NB4 (cell line): ENCODE measurements at places on chromosomes 12 and 14.

DNA sequence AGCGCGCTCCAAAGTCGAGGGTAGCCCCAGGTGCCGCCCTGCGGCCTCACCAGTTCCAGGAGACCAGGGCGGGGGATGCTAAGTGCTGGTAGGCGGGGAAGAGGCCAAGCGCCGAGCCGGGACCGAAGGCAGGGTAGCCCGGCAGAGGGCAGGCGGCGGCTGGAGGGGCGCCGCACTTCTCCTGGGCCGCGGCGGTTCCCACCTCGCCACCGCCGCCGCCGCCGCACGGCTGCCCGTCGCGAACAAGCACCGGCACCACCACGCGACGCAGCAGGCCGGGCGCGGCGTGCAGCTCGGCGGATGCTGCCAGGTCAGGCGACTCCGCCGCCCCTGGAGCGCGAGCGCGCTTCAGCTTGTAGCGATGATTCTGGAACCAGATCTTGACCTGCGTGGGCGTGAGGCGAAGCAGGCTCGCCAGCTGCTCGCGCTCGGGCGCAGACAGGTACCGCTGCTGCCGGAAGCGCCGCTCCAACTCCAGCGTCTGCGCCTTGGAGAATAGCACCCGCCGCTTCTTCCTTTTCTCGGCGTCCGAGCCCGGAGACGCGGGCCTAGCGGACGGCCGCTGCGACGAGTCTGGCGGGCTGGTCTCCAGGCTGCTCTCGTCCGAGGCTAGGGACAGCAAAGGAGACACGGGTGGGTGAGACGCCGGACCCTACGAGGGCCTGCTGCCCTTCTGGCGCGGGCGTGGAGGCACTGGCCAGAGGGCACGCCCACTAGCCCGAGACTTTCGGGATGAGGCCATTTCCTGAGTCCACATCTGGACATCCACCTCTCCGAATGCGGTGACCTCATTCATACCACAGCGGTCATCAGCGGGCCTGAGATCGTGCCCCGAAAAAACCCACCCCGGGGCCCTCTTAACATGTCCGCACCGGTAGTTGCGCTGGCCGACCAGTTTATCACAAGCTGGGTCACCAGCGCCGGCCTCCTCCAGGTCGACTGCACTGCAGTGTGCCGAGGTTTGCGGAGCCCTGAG lies 1.3 kb downstream of the NKX2-8 start:
- DNase-seq = no peak

DNA sequence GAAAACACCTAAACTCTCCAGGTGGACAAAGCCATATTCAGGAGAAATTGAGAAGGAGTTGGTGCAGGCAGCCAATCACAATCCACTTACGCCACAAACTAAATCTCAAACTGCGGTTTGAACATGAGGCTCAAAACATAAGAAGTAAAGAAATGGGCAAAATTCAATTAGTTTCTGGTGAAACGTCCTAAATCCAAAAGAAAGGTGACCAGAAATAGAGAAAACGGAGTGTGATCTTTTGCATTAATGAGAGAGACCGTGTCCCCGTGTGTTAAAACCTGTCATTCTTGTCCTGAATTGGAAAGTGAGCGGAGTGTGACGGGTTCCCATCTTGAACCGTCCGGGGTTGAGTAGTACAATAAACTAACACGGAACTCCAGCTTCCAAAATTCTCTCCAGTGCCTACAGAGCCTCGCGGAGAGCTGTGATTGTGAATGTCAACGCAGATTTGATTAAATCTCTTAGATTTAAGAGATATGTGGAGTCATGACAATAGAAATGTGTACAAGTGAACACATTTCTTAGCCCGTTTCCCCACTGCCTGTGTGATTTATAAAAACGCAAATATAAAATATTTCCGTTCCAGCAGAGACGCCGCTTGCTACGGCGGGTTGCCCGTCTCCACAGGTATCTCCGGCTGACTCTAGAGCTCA lies 595 bp upstream of the METAP2 start:
- DNase-seq = peak; percentile 64

DNA sequence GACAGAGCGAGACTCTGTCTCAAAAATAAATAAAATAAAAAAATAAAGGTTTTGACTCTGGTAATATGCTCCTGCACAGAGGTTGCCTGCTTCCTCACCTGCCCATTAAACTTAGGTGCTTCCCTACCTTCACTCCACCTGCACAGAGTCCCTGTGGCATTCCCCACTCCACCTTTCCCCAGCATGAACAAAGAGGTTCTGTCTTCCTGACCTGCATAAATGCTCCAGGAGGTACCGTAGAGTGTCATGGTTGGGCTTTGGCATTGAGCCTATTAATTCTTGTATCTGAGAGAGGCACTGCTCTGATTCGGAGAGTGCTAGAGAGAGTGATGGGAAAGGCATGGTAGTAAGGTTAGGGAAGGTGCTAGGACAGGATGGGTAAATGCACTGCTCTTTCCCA lies 6.3 kb downstream of the ARHGAP9 start:
- DNase-seq = no peak

GRCh38 chr14:104735830-104736642 lies 12.0 kb downstream of the ADSS1 start:
- DNase-seq = peak; percentile 83

DNA sequence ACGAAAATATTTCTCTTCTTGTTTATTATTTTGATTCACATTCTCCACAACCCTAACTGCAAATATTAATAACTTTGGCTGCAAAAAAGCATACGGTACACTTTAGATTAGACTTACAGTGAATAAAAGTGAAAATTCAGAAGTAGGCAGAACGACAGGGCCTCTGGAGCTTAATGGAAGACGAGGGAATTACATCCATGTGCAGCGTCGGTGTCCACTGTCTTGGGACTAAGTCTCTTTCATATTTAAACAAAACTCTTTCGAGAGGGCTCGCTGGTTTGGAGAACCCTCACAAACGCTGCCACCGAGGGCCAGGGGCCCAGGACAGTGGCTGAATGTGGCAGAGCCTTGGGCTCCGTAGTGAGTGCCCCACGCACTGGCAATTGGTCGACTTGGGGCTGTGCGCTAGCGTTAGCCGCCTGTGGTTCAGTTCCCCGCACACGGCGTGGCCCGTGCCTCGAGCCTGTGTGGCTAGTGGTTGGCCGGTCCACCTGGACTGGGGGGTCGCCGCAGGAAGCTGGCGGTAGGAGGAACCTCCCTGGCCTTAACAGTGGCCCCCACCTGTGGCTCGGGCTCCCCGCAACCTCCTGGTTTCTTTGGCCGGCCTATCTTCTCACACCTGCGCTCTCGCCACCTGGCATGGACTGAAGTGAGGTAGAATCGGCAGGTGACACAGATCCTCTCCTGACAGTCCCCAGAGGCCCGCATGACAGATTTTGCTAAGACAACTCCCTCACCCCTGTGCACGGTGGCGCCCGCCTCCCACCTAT lies 739 bp upstream of the PAX9 start:
- DNase-seq = no peak

- DNase-seq = no peak
These were observed 24.7 kb upstream of the MARK3 start for GRCh38 chr14:103360548-103360947.

DNA sequence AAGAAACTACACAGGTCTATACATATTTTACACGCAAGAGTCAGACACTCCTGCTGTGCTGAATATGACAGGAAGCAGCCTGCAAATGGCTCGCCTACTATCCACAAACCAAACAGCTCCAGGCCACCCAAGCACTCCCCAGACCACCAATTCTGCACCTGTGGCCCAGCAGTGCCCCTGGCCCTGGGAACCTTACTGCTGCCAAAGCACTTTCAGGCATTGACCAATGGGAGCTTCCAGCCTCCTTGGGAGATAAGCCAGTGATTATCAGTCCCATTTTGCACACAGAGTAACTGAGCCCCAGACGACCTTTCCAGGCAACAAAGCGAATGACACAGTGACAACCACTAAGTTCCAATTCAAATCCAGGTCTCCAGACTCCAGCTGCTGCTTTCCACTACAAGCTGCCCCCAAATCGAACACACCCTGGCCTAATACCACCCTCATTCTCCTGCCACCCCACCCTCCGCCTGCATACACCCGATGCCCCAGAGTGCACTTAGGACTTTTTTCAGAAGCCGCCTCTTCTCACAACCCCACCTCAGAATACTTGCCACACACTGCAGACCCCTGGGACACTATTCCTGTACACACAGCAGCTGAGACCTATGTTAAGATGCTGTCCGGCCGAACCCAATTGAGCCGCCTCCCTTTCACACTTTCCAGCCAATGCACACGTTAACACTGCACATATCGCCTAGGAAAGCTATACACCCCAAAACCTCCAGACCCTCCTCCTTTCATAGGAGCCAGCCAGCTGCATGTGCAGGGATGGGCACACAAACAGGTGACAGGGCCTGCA lies 126.1 kb upstream of the PRMT8 start:
- no peak for DNase-seq

GRCh38 chr12:120228291-120229070 lies 27.6 kb upstream of the RPLP0 start:
- peak; percentile 93 for DNase-seq

DNA sequence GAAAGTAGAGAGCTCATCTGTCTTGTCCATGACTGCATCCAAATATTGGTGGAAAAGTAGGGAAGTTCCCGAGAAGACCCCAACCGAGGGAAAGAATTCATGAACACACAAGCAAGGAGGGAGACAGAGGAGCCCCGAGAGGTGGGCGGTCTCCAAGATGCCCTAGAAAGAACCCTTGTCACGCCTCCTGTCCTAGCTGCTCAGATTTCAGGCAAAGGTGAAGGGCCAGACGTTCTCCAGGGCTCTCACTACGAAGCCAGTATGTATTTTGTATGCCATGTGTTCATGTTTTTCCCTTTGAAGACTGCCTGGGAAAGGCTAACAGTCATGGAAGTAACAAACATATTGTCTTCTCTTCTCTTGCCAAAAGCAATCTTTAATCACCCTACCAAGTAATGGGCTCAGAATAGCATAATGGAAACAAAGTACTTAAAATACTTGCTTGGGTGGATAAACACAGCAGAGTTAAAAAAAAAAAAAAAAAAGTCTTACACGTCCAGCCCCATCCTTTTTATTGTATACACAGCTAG lies 99.2 kb upstream of the TBX3 start:
- no peak for DNase-seq

DNA sequence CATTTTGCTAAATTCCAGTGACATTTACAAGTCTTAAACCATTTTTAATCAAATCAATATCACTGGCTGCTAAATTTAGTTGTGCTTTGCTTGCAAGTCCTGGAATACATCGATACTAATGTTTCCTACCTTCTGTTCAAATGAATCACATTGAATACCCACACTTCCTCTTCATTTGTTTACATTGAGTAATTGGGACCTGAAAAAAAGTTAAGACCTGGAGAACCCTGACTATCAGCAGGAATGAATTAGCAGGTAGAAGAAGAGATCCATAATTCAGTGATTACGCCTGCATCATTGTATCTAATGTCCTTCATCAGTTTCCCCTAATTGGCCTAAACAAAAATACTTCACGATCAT lies 369.3 kb downstream of the ETNK1 start:
- no peak for DNase-seq

DNA sequence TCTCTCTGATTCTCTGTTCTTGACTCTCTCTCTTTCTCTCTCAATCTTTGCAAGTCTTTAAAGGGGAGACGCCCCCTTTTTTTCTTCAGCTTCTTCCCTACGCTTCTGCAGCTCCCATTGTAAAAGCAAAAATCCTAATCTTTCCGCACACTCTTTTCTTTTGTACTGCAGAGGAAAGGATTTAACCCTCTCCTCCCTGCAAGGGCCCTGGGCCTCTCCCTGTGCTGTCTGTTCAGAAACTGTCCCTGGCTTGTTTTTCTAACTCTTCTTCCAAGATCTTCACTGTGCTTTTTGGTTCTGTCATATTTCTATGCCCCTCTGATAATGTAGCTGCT lies 10.9 kb upstream of the SALL2 start:
- DNase-seq = no peak

DNA sequence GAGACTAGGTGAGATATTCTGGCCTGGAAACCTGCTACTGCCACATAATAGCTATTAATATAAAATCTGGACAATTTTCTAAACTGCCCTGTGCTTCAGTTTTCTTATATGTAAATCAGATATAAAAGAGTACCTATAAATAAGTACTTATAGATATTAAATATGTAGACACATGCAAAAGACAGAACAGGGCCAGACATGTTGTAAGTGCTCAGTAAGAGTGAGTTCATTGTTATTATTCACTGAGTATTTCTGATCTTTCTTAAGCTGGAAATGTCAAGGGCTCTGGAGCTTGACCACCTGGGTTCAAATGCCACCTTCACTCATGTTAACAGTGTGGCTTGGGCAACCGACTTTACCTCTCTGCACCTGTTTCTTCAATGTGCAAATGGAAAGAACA lies 179.8 kb downstream of the GALC start:
- DNase-seq = no peak

GRCh38 chr12:80184926-80185325 lies 85.6 kb downstream of the OTOGL start:
- no peak for DNase-seq
